ENCODE measurements at places on chromosomes 1 and 21. TPM values are rescaled to one million over a fixed set of nuclear protein-coding genes. Genes with fewer than 3 reads are reported as not detected.

ELAVL4 gene
- under 0.01 TPM for total RNA-seq

SNRNP40 gene
- total RNA-seq = 112 TPM

GBP3 gene
- 23.7 TPM for total RNA-seq

HES2 gene
- 0.09 TPM for total RNA-seq

PRELP gene
- 0.37 TPM for total RNA-seq

LRIF1 gene
- 10.0 TPM for total RNA-seq

OXCT2 gene
- total RNA-seq = 1.7 TPM

XCL2 gene
- not detected for total RNA-seq

ALX3 gene
- total RNA-seq = not detected

BMP8A gene
- total RNA-seq = 0.28 TPM

OR2T34 gene
- total RNA-seq = not detected

OR10Z1 gene
- not detected for total RNA-seq

KRTAP8-1 gene
- not detected for total RNA-seq

ARHGEF10L gene
- total RNA-seq = 15.1 TPM

COL6A1 gene
- 1,202 TPM for total RNA-seq

PLPPR5 gene
- not detected for total RNA-seq

KRTAP10-2 gene
- not detected for total RNA-seq

SCAF4 gene
- 2.4 TPM for total RNA-seq

CTBS gene
- 6.3 TPM for total RNA-seq

B3GALT5 gene
- total RNA-seq = not detected

CD101 gene
- 0.14 TPM for total RNA-seq

RAVER2 gene
- 5.1 TPM for total RNA-seq

KRTAP12-2 gene
- total RNA-seq = not detected

SLC6A17 gene
- 0.09 TPM for total RNA-seq

SPRR1A gene
- total RNA-seq = not detected

SEC16B gene
- total RNA-seq = 1.7 TPM

RNF220 gene
- 42.1 TPM for total RNA-seq

CFHR2 gene
- total RNA-seq = not detected

MNDA gene
- total RNA-seq = not detected

UTP25 gene
- total RNA-seq = 5.9 TPM

CCDC185 gene
- total RNA-seq = not detected

AJAP1 gene
- not detected for total RNA-seq

LCE1B gene
- not detected for total RNA-seq

AADACL3 gene
- not detected for total RNA-seq

DNALI1 gene
- total RNA-seq = 4.0 TPM

TPTE gene
- total RNA-seq = not detected

GMEB1 gene
- 6.5 TPM for total RNA-seq

CHAF1B gene
- total RNA-seq = 0.55 TPM

SELL gene
- total RNA-seq = 0.09 TPM

PDC gene
- 0.28 TPM for total RNA-seq

HMGN2 gene
- 282 TPM for total RNA-seq

EDARADD gene
- total RNA-seq = 0.09 TPM

LRRC71 gene
- total RNA-seq = not detected

PIK3CD gene
- 3.6 TPM for total RNA-seq

TMEM201 gene
- 1.6 TPM for total RNA-seq

RIPPLY3 gene
- not detected for total RNA-seq

SF3B4 gene
- total RNA-seq = 5.7 TPM

KTI12 gene
- total RNA-seq = 9.9 TPM
